ENCODE measurements at places on chromosomes 12 and 14.

DNA sequence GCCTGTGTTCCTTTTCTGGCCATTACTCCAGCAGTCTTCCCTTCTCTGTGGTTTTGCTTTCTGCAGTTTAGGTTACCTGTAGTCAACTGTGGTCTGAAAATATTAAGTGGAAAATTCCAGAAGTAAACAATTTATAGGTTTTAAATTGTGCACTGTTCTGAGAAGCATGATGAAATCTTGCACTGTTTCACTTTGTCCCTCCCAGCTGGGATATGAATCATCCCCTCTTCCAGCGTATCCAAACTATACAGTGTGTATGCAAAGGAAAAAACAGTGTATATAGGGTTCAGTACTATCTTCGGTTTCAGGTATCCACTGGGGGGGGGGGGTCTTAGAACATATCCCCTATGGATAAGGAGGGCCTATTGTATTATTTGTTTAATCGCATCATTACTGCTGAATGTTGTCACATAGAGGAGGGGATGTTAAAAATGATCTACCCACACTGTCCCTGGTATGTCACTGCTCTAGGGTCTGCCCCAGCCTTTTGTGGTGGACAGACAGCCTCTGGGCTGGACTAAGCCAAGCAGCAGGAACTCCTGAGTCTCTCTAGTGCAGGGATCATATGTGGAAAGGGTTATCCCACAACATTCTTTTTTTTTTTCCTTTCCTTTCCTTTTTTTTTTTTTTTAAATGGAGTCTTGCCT is 109.1 kb upstream of the MAX start:
- no peak for DNase-seq

- no peak for DNase-seq
These were observed 14.7 kb downstream of the PIK3C2G start for GRCh38 chr12:18275981-18276380.

GRCh38 chr12:104219908-104220404 is 4.4 kb downstream of the TXNRD1 start:
- DNase-seq, result peak; percentile 78

- no peak for DNase-seq
These were observed 1205.3 kb downstream of the GALC start for GRCh38 chr14:86787717-86788116.

GRCh38 chr12:120574106-120574505 is 7.1 kb downstream of the POP5 start:
- DNase-seq, result no peak

All from stimulated activated CD4-positive, alpha-beta T cell treated with anti-CD3 and anti-CD28 coated beads, Interleukin-1b, Interleukin-23, amount 100 ng/mL, for 48 hours (primary cell).